ENCODE measurements at places on chromosomes 5 and 9.

DNA sequence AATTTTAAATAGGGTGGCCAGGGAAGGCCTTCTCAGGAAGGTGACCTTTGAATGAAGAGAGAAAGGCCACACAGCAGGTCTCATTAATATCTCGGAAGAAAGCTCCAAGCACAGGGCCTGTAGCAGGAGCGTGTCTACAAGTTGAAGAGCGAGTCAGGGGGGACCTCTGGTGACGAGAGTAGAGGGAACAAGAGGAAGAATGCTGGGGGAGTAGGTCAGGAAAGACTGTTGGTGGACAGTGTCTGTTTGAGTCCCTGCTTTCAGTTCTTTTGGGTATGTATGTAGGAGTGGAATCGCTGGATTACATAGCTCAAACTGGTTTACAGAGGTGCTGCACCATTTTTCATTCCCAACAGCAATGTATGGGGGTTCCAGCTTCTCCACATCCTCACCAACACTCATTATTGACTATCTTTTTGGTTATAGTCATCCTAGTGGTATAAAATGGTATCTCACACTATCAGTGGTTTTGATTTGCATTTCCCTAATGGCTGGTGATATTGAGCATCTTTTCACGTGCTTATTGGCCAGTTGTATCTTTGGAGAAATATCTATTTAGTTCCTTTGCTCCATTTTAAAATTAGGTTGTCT is 55.8 kb downstream of the NUP214 start:
- no peak for DNase-seq

DNA sequence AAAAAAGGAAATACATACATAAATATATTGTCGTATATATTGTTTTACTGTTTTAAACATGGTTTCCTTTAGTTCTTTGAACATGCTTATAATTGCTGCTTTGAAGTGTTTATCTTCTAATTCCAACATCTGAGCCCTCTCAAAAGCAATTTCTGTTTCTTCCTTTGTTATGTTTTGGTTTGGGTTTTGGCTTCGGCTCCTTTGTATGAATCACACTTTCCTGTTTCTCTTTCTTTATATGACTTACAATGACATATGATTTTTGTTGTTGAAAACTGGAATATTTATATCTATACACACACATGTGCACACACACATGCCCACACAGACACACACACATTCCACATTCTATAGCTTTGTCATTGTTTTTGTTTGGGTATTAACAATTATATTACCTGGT is 1206.7 kb downstream of the CDH12 start:
- no peak for DNase-seq

- no peak for DNase-seq
These were observed 21.6 kb downstream of the OR1J1 start for GRCh38 chr9:122456123-122456522.

GRCh38 chr5:58066557-58066956 is 393.3 kb downstream of the PLK2 start:
- DNase-seq = no peak

- no peak for DNase-seq
These were observed 50.7 kb downstream of the ZNF622 start for GRCh38 chr5:16414861-16415260.

DNA sequence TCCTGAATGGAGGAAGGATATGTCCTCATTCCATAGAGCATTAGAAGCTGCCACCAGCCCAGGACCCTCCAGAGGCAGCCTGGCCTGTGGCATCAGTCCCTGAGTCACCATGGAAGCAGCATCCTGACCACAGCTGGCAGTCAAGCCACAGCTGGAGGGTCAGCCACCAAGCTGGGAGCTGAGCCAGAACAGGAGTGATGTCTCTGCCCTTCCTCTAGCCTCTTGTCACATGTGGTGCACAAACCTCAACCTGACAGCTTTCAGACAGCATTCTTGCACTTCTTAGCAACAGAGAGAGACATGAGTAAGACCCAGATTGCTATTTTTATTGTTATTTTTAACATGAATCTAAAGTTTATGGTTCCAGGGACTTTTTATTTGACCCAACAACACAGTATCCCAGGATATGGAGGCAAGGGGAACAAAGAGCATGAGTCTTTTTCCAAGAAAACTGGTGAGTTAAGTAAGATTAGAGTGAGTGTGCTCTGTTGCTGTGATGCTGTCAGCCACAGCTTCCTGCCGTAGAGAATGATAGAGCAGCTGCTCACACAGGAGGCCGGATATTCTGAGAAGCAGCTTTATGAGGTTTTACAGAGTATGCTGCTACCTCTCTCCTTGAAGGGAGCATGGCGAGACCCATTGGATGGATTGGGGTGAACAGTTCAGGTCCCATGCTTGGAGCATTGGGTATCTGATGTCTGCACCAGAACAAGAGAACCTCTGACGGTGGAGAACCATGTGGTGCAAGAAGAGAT is 13.0 kb upstream of the CYFIP2 start:
- DNase-seq = no peak

- DNase-seq = no peak
These were observed 31.4 kb upstream of the PSD2 start for GRCh38 chr5:139763930-139764791.

GRCh38 chr5:124707520-124707919 is 38.9 kb downstream of the ZNF608 start:
- no peak for DNase-seq

- no peak for DNase-seq
These were observed 124.6 kb downstream of the MAST4 start for GRCh38 chr5:66720780-66721179.

GRCh38 chr5:80904533-80905187 is 55.5 kb upstream of the RASGRF2 start:
- DNase-seq = no peak

DNA sequence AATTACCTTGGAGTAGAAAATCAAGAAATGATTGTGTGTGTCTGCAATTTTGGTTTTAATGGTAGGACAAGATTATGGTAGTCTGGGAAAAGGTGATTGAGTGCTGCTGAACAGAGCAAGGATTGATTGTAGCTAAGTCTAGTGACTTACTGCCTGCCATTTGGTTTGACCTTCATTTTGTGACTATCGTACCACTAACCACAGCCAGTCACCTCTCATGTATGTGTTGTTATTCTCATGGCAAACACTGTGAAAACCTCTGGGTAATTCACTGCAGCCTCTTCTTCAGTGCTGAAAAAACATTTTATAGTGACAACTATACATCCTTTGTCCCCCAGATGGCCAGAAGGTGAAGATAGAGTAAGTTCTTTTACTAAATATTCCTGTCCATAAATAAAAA is 37.5 kb downstream of the CTNNA1 start:
- DNase-seq = no peak

DNA sequence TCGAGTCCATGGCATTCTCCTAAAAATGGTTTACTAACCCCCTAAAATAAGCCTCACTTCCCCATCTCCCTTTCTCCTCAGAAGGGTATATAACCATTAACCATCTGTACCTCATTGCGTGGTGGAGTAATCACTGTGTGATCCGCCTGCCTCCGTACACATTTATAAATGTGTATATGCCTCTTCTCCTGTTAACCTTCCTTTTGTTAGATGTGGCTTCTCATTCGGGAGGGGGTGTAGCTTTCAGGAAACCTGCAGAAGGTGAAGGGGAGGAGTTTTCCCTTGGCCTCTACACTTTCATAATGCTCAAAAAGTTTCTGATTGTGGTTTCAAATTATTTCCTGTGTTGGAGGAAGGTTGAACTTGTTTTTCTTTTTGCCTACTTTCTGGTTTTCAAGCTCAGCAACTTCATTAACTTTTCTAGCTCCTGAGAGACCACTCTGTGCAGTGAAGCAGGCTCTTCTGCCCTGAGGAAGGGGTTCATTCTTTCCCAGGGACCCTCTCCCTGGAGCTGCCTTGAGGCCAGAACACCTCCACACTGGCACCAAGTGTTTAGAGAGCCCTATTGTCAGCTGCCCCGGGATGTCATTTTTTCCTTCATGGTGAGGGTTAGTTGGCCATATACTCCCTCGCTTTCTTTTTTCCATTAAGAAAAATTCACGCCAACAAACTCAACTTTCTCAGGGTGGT is 46.9 kb downstream of the RASGRF2 start:
- peak; percentile 40 for DNase-seq

GRCh38 chr5:13218518-13218917 is 726.0 kb downstream of the DNAH5 start:
- DNase-seq = no peak

- no peak for DNase-seq
These were observed 19.9 kb downstream of the CDKN2A start for GRCh38 chr9:21974343-21974721.

- no peak for DNase-seq
These were observed 307.7 kb upstream of the MEF2C start for GRCh38 chr5:89190515-89191265.

- DNase-seq = peak; percentile 69
These were observed 830 bp downstream of the TRAF1 start for GRCh38 chr9:120925535-120926396.

DNA sequence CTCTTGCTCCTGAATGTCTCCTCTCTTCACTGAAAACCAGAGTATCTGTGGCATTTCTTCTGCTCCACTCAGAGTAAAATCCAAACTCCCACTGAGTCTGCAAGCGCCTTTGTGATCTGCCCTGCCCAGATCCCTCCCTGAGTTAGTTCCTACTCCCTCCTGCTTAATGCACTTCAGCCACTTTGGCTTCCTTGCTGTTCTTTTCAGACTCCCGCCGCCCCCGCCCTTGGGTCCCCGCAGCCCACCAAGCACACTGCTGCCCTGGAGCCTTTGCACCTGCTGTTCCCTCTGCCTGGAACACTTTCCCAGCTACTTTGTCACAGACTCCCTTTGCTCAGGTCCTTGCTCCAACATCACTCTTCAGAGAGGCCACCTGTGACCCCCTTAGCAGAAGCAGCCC is 127.2 kb upstream of the SLC25A48 start:
- no peak for DNase-seq

DNA sequence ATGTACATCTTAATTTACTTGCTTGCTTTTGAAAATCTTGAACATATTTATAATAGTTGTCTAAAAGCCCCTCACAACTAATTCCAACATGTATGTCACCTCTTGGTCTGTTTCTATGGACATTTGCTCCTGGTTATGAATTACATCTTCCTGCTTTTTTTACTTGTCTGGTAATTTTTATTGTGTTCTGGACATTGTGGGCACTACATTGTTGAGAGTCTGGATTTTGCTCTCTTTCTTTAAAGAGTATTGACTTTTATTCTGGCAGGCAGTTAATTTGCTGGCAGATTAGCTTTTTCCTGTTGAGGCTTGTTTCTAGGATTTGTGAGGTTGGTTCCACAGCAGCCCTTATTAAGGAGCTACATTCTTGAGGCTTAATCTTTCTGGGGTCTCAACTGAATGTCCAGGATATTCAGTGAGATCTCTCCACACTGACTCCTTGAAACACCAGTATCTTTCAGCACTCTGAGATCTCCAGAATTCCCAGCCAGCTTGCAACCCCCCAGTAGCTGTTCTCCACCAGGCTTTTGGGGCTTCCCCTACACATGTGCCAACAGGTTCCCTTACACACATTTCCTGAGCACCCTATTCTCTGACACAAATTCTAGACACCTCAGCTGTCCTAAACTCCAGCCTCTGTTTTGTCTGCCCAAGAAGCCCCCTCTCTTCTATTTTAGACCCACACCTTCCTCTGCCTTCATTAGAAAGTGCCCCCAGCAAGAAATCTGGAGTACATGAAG is 27.4 kb downstream of the KIAA1191 start:
- no peak for DNase-seq

- no peak for DNase-seq
These were observed 73.9 kb downstream of the KLF9 start for GRCh38 chr9:70340572-70340971.

- no peak for DNase-seq
These were observed 30.7 kb downstream of the DHX29 start for GRCh38 chr5:55276771-55277170.

DNA sequence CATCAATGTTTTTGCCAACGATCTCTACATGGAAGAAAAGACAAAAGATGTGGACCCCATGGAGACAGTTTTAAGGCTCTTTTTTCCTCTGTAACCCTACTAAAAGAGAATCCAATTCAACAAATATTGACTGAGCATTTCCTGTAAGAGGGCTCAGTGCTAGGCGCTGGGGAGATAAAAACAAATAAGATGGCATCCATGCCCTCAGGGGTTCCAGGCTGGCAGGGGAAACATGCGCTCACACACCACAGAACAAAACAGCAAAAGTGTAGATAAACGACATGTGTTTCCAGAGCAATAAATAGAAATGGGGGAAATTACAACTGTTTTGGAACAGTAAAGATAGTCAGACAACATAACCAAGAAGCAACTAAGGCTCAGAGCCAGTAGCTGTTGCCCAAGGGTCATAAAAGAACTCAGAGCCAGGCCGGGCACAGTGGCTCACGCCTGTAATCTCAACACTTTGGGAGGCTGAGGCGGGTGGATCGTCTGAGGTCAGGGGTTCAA is 25.2 kb downstream of the ZNF608 start:
- DNase-seq = no peak

- no peak for DNase-seq
These were observed 119.6 kb downstream of the SGCD start for GRCh38 chr5:156446526-156446925.

DNA sequence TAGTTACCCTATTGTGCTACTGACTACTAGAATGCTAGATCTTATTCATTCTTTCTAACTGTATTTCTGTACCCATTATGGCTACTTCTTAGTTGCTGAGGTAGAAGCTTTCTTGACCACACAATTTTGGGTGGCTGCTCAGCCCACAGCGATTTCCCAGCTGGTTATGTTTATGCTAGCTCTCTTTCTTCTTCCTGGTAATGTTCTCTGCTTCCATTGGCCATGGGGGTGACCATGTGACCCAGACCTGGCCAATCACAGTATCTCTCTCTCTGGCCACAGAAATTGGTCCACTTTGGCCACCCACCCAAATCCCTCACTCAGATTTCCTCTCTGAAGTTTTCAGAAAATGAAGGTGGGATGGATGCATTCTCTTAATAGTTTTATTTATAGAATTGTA is 427.9 kb upstream of the CLINT1 start:
- no peak for DNase-seq

Data from stimulated activated CD4-positive, alpha-beta T cell treated with anti-CD3 and anti-CD28 coated beads, Interleukin-2, amount 100 ng/mL, for 48 hours (primary cell).